ENCODE measurements at places on chromosomes 16 and 17.

DNA sequence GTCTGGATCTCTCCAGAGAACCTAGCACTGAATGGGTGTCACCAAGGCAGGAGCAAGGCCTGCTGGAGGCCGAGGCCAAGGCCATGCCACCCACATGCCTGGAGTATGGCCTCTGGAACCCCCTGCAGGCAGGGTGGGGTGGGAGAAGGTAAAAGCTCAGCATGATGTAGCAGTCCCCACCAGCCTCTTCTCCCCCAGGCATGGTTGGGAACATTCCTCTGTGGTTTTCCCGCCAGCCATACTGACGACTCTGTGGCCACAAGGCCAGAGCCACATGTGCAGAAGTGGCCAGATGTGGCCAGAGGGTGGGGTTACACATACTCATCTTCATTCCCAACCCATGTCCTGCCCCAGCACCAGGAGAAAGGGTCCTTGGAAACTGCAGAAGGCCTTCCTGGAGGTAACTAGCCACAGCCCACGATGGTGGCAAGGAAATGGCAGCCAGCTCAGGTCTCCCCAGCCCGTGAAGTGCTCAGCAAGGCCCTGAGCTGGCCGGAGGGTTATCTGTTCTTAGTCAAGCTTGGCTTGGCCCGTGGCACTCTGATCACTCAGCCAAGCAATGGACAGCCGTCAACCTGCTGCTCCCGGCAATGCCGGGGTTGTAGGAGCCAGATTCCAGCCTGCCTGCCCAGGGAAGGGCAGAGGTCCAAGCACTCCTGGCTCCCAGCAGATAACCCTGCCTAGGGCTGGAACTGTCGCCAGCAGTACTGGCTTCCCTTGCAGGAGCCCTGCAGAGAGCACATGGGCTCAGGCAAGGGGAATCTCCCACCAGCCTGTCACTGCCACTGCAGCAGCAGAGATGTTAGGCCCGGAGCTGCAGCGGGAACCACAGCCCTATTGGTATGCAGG lies 26.1 kb downstream of the HDAC5 start:
- no peak for DNase-seq

- no peak for DNase-seq
Measured at GRCh38 chr17:31798205-31798724, 60.8 kb downstream of the COPRS start.

DNA sequence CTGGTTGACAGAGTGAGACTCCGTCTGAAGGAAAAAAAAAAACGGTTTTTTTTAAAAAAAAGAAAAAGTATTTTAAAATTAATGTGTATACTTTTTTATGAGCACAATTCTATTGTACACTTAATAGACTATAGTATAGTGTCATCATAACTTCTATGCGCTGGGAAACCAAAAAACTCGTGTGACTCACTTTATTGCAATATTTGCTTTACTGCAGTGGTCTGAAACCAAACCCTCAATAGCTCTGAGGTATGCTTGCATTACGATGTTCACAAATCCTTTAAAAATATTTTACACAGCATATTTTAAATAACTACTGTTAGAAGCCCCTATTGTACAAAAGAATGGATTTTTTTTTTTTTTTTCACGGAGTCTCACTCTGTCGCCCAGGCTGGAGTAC lies 12.4 kb upstream of the MAP2K6 start:
- DNase-seq, result no peak

- DNase-seq, result no peak
Measured at GRCh38 chr16:73713251-73713650, 583.4 kb upstream of the PSMD7 start.

DNA sequence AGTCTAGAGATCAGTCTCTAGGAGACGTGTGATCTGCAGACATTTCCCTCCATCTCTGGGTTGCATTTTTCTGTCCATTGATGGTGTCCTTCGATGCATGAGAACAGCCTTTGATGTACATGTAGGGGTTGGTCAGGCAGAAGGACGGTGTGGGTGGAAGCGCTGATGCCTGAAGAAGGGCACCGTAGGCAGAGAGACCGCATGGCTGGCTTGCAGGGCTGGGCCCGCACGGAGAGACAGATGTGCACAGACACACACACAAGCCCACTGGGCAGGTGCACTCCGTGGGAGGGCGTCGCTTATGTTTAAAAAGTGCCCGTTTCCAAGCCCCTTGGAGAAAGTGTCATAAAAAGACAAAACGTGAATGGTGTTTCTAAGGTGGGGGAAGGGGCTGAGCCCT lies 15.7 kb upstream of the WFIKKN1 start:
- no peak for DNase-seq
